ENCODE measurements at places on chromosomes 12 and 14. TPM values are rescaled to one million over a fixed set of nuclear protein-coding genes. Genes with fewer than 3 reads are reported as not detected.
A peak's percentile ranks its signal among the peaks of the same experiment; 100 is the strongest.

Gene TMPRSS12
- not detected for total RNA-seq

Gene YLPM1
- total RNA-seq: 15.6 TPM

Gene TRAF3
- total RNA-seq: 16.4 TPM

DNA sequence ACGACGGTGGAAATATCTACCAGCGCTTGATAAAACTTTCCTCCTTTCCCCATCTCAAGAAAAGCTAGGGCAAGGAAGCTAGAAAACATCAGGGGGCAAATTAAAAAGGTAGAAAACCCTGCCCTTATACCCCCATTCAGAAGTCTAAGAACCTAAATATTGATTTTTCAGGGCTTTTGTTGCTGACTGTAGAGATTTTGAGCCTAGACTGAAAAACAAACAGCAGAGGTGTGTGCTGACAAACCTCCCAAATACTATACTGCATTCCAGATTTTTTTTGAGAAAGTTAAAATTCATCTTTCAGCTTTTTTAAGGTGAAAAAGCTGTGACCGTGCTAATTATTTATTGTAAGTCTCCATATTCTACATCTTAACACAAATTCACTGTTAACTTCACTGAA, 478.3 kb upstream of the SOX5 start:
- no peak for DNase-seq

- DNase-seq: peak; percentile 5
Observed at GRCh38 chr12:30197392-30198057, 413.8 kb upstream of the TMTC1 start.
